Cardiac fibroblast (primary cell): ENCODE measurements at places on chromosomes 7 and 10.
A peak's percentile ranks its signal among the peaks of the same experiment; 100 is the strongest.

DNA sequence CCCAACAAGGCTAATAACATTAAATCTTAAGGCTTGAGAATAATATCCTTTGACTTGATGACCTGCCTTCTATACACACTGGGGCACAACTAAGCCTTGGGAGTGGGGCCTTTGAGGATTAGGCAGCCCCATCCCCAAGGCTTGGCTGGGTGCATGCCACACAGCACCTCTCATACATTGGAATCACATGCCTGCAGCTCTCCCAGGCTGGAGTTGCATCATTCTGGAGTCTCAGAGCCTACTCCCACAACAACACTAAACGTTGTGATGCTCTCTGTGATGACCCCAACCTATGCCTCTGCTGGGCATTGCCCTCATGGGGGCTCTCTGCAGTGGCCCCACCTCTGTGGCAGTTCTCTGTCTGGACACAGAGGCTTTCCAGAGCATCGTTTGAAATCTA is 31.9 kb upstream of the SGCE start:
- peak; percentile 24 for DNase-seq

GRCh38 chr10:88182601-88182930 is 319.1 kb downstream of the PTEN start:
- no peak for DNase-seq

- no peak for DNase-seq
Measured at GRCh38 chr7:109996927-109997326, 1094.0 kb upstream of the LRRN3 start.

GRCh38 chr7:43758029-43758821 is at the start of gene BLVRA:
Gene BLVRA (plus strand): TSS chr7:43758680. CDS start chr7:43771159, 12,479 bp downstream.
- DNase-seq, result peak; percentile 65

GRCh38 chr7:158666401-158666800 is 38.2 kb downstream of the NCAPG2 start:
- DNase-seq, result no peak

DNA sequence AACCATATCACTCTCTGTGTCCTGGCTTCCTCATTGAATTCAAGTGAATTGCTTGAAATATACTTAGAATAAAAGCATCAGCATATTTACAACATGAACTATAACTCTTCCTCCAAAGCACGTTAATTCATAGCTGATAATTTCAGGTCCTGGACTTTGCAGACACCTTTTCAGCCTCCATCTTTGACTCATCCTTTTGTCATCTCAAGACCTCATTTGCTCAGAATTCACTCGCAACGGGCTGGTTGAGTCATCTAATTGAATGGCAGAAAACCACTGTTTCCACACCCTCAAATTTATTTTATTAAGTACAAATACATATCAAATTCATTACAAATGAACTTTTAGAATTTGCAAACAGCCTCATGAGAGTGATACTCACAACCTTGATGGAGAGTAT is 545.7 kb downstream of the GATA3 start:
- DNase-seq, result no peak

DNA sequence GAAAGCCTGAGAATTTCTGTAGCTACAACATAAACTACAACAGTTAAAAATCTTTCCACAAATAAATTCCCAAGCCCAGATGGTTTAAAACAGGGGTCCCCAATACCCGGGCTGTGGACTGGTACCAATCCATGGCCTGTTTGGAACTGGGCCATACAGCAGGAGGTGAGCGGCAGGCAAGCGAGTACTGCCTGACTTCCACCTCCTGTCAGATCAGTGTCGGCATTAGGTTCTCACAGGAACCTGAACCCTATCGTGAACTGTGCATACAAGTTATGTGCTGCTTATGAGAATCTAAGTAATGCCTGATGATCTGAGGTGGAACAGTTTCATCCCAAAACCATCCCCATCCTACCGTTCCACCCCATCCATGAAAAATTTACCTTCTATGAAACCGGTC is 160.7 kb upstream of the FEZF1 start:
- DNase-seq, result no peak

GRCh38 chr7:81690251-81690650 is 79.6 kb downstream of the HGF start:
- DNase-seq, result peak; percentile 47

- DNase-seq, result no peak
Measured at GRCh38 chr10:124072541-124072940, 20.9 kb downstream of the CHST15 start.

GRCh38 chr7:24531255-24531654 is 42.0 kb upstream of the PALS2 start:
- no peak for DNase-seq

- DNase-seq, result no peak
Measured at GRCh38 chr10:31075881-31076609, 44.4 kb upstream of the ZNF438 start.

- no peak for DNase-seq
Measured at GRCh38 chr10:66350622-66351399, 575.0 kb upstream of the LRRTM3 start.

GRCh38 chr7:23380961-23381360 is 81.8 kb downstream of the MALSU1 start:
- no peak for DNase-seq

DNA sequence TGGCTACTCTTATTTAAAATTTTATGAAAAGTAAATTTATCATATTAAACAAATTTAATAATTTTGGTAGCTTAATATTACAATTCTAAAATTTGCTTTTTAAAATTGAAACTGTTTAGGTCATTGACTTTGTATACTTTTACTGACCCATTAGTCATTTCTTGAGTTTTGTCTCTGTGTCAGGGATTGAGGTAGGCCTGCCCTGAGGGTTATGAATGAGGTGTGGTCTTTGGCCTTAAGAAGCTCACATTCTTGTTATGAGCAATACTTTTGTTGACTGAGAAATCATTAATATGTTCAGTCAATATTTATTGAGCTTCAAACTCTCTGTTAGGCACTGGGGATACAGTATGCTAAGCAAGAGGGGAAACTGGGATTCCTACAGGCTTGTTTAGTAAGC is 47.0 kb upstream of the RPA3 start:
- DNase-seq, result no peak

- DNase-seq, result no peak
Measured at GRCh38 chr7:45082831-45083331, 5.9 kb downstream of the NACAD start.

- DNase-seq, result no peak
Measured at GRCh38 chr10:79628083-79628482, 17.3 kb downstream of the SFTPA1 start.

DNA sequence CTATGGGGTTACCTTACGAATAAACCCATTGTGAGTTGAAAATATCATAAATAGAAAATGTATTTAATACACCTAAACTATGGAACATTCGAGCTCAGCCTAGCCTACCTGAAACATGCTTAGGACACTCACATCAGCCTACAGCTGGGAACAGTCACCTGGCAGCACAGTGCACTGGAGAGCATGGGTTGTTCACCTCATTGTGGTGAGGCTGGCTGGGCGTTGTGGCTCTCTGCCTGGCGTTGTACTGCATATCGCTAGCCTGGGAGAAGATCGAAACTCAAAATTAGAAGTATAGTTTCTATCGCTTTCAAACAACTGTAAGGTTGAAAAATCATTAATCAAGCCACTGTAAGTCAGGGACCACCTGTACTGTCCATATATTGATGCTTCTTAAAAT is 17.3 kb upstream of the HBP1 start:
- DNase-seq, result no peak

- no peak for DNase-seq
Measured at GRCh38 chr10:21368022-21368582, 157.4 kb downstream of the SKIDA1 start.

DNA sequence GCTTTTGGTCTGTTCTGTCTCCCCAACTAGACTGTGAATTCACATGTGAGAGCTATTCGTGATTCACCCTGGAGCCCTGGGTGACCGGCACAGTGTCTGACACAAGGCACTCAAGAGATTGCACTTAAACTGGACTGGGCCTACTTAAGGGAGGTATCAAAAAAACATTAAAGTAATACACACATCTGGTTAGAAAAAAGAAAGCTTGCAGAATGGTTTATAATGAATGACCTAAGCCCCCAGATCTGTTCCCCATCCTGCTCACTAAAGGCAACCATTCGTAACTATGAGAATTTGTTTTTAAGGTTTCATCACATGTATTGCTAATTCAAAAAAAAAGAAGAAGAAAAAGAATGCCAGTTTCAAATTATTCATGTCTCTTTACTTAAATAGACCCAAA is 74.5 kb downstream of the DGKI start:
- DNase-seq, result peak; percentile 86

DNA sequence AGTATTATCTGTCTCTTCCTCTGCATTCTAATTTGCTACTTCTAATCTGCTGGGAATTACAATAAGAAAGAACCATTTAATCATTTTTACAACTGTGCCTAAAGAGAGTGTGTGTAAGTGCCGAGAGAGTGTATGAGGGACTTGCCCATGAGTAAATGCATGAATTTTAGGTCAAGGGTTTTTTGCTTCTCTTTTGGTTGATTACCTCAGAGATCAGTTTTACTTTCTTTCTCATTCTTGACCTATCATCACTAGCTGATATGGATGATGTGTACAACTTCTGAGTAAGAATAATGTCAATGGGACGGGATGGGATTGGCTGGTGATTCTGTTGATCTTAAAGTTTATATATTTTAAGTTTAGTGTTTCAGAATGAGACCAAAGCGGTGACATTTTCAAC is 47.8 kb downstream of the IKZF1 start:
- no peak for DNase-seq

DNA sequence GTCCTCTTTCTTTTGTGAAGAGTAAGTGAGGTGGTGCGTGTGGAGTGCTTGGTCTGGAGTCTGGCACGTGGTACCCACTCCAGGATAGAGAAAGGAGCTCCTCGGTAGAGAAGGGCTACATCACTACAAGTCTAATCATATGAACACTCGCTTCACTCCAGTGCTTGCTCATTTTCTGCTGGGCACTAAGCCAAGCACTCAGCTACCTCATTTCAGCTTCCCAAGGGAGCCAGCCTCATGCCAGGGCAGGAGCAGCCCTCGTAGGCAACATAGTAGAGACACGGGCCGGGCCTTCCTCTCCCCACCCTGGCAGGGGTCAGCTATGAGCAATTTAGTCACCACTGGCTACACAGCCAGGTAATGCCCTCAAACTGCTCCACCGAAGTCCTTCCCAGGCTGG is 11.4 kb upstream of the HSPA12A start:
- DNase-seq, result peak; percentile 84

- no peak for DNase-seq
Measured at GRCh38 chr7:150322833-150323681, at the start of the genes ACTR3C and LRRC61. Gene ACTR3C (minus strand): TSS chr7:150323545. CDS start chr7:150295296, 28,249 bp downstream. Gene LRRC61 (plus strand): TSS chr7:150323355. CDS start chr7:150336862, 13,507 bp downstream.

DNA sequence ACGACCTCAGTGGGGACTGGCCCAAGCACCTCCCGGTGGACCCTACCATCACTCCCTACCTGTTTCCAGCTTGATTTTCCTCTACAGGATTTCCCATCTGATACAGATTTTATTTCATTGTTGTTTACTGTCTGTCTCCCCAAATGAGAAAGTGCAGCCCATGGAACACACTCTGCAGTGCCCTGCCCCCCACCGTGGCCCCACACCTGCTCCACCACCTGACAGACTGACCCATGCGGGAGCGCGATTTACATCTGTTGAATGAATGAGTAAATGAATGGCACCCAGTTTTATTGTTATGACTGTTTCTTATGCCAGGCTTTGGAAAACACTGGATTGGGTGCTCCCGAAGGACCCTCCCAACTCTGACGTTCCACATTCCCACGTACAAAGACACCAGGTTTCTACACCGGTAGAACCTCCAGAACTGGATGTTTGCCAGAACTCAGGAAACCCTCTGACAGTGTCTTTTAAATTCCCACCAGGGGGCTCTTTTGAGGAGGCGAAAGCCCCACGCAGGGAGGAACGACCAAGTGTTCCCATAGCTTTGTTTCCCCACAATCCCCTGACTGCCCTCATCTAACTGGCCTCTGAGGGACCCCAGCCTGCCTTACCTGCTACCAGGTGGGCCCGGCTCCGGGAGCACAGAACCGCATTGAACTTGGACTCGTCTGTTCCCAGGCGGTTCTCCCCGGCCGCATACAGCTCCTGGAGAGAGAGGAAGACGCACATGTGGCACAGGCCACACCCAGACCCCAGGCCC is 29.0 kb downstream of the PLAC9 start:
- DNase-seq, result peak; percentile 26

DNA sequence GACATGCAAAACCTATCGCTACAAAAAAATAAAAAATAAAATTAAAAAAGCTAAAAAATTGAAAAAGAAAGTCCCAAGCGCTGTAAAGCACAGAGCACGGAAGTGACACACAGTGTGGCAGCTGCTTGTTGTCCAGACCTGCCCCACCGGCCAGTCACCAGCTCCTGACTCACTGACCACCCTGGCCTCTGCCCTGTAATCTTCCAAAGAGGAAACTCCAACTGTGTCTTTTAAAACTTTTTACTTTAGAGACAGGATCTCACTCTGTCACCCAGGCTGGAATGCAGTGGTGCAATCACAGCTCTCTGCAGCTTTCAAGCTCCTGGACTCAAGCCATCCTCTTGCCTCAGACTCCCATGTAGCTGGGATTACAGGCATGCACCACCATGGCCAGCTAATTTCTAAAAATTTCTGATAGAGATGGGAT is 23.6 kb downstream of the GNA12 start:
- DNase-seq, result peak; percentile 99

DNA sequence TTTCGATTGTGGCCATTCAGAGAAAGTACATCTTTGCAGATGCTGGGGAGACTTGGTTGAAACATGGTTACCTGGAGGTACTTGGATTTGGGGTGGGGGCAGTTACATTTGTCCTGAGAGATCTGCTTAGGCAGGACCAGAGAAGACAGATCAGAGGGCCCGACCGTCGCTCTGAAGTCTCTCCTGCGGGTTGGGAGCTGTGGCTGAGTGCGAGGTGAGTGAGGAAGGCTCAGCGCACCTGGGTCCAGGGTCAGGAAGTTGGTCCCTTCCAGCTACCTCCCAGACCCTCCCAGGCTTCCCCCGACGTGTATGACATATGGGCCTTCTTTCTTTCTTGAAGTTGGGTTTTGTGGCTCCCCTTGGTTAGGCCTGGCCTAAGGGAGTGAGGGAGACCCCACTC is 56.3 kb downstream of the LHPP start:
- no peak for DNase-seq

DNA sequence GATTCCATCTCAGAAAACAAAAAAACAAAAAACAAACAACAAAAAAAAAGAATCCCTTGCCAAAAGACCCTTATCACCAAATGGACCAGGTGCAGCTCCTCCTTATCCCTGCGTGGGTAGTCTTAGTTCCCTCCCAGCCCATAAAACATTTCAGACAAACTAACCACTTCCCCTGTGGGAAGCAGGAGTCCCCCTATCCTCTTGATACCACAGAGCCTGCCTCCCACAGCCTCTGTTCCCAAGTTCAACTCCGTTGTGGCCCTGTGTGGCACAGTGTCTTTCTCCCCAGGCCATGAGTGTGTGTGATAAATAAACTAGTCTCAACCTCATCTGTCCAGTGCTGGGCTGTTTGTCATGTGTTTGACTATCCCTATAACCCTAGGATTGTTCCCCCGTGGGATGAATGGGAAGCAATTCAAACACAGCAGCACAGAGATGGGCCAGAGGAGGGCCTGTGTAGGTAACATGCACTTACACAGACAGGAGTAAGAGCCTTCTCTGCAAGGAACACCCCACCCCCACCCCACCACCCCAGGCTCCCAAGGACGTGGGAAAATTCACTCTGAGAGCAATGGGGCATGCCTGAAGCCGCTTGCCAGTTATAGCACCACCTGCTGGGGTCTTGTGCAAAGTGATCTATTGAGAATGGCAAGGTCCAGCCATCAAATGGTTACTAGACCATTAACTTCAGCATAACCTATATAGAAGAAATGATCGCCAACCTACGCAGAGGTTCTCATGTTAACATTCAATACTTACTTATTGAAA is 147.1 kb upstream of the GHITM start:
- peak; percentile 7 for DNase-seq
